ENCODE measurements at places on chromosomes 5 and 9.
A peak's percentile ranks its signal among the peaks of the same experiment; 100 is the strongest.

- DNase-seq = no peak
These were observed 43.1 kb downstream of the POLR1E start for GRCh38 chr9:37528652-37529471.

DNA sequence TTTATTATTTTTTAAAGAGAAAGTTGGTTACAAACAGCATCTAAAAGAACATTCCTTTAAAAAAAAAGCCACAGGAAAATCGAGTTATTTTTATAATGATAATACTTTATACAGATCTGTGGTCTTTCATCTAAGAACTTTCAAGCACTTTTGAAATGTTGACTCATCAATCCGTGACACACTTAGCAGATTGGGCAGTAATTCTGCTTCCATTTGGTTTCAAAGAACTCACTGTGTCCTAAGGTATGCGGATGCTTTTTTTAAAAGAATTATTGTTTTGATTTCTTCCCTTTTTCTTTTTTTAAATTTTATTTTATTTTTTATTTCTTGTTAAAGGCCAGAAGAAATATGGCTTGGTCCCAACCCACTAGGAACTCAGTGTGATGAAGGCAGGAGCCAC is 147.8 kb downstream of the AOPEP start:
- no peak for DNase-seq

DNA sequence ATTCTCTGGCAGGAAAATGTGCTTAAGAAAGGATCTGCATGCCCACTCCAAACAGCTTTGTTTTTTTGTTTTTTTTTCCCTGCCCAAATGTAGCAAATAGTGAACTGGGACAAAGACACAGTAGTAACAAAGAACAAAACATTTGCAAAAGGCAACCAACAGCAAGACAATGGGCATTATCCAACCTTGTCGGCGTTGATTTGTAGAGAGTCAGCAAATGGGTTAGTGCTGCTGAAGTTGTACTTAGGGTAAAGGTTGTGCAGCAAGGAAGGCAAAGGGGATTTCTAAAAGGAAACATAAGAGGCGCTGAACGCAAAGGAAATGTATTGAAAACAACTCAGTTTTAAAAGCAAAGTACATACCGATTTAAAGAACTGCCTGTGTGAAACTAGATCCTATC is 136.2 kb downstream of the MPDZ start:
- no peak for DNase-seq

DNA sequence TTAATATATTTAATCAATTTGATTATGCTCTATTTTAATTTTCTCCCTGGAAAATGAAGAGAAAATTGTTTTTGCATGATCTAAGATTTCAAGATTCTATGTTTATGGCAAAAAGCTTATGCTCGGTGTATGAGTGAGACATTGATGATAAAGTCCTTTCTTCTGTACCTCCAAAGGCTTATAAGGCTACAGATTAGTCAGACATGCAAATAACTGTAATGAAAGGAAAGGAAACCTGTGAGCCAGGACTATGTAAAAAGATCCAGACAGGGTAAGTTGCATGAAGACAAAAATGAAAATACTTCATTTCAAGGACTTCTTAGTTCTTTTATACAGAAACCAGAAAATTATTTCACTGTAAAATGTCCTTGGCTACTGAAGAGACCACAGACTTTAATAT is 52.2 kb upstream of the EDIL3 start:
- no peak for DNase-seq

DNA sequence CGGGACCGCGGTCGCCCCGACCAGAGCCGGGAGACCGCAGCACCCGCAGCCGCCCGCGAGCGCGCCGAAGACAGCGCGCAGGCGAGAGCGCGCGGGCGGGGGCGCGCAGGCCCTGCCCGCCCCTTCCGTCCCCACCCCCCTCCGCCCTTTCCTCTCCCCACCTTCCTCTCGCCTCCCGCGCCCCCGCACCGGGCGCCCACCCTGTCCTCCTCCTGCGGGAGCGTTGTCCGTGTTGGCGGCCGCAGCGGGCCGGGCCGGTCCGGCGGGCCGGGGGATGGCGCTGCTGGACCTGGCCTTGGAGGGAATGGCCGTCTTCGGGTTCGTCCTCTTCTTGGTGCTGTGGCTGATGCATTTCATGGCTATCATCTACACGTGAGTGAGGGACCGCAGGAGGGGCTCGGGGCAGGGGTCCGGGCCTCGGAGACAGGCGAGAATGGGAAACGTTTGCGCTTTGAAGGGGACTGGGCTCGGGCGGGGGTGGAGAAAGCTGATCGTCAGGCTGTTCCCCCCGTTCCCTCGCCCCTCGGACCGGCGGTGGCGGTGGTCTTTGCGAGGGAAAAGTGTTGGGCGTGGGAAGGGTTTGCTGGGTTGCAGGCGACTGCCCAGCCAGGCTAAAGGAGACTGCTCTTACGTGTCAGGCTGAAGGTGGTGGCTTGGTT is 457 bp downstream of the UGCG start:
- peak; percentile 42 for DNase-seq

DNA sequence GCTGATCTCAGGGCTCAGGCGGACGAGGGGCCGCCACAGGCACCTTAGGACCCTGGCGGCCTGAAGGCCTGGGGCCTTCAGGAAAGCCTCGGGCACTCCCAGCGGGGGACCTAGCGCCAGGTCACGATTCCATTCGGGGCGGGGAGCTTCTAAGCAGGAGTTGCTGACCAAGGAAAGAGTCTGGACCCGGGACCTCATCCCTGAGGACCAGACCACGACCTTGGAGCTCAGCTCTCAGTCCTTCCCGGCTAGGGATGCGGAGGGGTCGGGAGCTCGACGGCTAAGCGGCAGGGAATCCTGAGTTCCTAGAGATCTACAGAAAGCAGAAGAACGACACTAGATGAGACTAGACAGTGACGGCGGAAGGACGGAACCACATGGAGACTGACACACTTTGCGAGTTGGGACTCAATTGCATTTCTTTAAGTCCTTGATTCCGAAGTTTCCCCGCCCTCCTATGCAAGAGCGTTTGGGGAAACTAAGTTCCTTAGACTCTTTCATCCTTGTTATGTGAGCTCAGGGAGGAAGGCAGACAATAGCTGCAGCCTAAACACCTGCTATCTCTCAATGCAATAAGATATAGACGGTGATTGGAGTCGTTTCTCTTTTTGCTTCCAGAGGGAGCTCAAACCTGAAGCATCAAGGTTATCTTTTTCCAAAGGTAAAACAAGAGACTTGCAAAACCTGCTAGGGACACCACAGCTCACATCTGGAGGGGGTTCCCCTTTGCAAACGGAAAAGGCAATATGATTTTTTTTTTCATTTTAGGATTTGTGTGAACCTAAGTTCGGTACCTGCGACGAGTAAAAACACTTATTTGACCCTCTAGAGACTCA is 9.7 kb downstream of the NR2F1-AS1 start:
- no peak for DNase-seq

DNA sequence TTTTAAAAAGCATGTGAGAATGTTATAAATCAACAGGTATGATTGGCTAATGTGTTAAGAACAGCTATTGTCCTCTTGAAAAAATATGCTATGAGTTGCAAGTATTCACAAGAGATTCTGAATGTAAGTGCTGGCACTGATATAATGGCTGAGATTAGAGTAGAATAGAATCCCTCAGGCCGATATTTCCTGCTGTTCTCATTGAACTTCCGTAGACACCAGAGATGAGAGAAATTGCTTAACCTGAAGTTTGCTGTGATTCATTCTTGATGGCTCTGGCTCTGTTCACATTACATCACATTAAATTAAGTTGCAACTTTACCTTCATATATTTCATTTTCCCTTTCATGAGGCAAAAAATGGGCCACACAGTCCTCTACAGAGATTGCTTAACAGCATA is 114.5 kb downstream of the BAAT start:
- DNase-seq = no peak

DNA sequence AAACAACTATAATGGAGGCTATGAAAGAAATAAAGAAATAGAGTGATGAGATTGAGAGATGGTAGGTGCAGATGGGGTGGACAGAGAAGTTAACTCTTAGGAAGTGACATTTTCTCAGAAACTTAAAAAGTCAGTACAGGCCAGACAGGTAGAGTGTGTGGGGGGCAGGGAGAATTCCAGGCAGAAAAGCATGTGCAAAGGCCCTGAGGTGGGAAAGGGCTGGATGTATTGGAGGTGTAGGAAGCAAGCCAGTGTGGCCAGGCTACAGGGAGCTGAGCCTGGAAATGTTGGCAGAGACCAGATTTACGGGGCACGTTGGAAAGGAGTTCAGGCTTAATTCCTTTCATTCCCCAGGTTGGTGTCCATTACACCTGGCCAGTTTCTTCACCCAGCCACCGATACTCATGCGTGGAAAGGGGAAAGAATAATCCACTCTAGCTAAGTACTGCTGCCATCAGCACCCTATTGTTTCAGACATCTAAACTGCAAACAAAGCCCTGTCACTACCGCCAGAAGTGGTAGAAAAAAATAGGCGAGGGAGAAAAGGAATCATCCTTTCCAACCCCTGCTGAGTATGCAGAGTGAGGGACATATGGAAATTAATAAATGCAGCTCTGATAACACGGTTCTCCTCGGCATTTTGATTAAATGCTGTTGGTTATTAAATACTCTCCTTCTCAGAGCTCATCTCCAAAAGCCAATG is 116.8 kb upstream of the GPR151 start:
- DNase-seq = no peak

DNA sequence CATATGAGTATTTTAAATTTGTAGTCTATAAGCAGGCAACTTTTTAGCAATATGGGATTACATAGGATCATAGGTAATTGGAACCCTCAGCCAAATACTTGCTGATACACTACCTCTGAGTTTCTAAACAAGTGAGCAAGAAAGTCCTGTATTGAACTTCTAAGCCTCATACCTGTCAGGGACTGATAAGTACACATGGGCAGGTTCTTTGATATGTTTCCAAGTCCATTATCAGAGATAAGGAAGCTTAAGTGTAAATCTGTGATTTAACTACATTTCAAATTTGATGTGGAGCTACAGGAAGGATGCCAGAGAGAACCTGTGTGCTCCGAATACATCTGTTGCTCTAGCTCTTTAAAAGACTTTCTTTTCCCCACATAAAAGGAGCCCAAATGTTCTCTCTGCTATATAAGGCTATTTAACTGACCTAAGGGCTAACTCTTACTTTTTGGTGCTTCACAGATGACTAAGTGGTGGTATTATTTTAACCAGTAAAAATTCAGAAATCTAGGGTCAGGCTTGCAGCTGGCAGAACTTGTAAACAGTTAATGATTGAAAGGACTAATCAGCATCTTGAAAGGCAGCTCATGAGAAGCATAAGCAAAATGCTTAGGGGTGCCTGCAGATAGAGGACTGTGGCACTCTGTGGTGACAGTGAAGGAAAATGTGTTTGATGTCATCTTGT is 228.6 kb downstream of the NR3C1 start:
- no peak for DNase-seq

- peak; percentile 28 for DNase-seq
These were observed 816.2 kb upstream of the GRAMD2B start for GRCh38 chr5:125607018-125607417.

DNA sequence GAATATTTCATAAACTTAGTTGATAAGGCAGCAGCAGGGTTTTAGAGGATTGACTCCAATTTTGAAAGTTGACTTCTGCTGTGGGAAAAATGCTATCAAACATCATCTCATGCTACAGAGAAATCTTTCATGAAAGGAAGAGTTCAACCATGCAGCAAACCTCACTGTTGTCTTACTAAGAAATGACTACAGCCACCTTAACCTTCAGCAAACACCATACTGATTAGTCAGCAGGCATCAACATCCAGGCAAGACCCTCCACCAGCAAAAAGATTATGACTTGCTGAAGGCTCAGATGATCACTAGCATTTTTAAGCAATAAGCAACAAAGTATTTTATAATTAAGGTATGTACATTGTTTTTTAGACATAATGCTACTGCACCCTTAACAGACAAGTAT is 7.6 kb downstream of the TMEM174 start:
- no peak for DNase-seq

- DNase-seq = no peak
These were observed 155.0 kb upstream of the PANK3 start for GRCh38 chr5:168734119-168734518.

DNA sequence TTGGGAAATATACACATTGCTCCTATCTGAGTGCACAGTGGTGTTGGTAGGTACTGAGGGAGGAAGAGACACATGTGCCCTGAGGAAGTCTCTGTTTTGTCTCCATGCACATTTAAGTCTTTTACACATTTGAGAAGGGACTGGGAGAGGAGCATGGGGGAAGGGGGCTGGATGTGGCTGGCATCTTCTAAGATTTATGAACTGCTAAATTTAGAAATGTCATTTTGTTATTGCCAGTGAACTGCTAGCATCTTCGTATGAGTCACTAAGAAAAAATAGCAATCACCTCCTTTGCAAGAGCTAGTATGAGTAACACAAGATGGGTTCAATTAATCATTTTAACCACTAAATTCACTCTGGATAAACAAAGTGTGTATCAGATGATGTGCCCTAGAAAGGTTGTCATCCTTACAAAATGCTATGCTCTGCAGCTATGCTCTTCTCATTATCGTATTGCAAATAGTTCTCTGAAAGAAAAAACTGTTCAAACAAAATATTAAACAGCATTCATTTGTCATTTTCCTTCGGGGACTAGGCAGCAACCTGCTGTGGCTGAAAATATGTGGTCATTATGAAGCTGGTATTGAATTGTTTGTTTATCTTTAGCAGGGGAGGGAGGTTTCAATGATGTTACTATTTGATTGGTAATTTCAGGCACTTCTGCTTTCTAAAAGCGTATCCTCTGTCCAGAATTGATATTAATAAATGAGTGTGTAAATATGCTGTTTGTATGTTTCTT is 236.5 kb downstream of the DMRTA1 start:
- no peak for DNase-seq

DNA sequence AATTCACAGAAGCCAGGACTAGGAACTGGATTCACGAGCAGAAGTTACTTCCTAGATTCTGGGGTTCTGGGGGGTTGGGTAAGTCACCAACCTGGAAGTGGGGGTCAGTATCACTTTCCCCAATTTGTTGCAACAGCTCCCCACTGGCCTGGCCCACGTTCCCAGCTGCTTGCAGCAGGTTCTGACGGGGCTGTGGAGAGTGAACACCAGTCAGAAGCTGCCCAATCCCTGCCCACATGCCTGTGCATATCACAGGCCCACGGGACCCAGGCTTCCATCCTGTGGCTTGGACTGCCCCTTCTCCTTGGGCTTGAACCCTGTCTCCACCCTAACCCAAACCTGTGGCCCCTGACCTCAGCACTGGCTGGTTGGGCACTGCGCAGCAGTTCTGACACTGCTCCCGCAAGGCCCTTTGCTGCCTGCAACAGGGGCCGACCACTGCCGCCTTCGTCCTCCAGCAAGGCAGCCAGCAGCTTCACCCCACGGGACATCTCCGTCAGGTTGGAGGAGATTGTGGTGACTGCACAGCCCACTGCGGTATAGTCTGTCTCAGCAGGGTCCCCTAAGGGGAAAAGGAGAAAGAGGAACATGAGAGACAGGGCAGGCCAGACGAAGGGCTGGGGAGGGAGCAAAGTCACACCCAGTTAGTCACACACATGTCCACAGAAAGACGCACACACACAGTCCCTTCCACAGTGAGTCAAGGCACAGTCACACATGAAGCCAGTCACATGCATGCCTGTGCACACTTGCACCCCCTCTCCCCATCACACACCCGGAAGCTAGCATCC is 13.1 kb downstream of the TLN1 start:
- peak; percentile 44 for DNase-seq
